IPS DF 6.9 (cell line): ENCODE measurements at places on chromosomes 1 and 21.

GRCh38 chr21:45556645-45557615 lies 14.7 kb upstream of the SLC19A1 start:
- DNase-seq: no peak

DNA sequence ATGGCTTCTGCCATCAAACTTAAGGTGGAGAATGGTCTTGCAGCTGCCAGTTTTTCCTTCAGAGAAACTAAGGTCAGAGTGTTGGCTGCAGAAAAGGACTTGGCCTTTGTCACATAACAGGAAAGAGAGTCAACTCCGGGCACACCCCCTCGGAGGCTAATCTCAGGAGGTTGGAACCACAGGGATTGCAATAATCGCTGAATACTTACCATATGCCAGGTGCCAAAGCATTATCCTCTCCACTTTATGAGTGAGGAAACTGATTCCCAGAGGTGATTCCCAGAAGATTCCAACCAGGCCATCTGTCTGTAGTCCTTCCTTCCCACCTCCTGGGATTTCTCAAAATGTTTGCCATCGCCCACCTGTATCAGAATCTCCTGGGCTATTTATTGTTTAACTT lies 54.0 kb downstream of the LACTBL1 start:
- no peak for DNase-seq

- no peak for DNase-seq
These were observed 14.0 kb upstream of the LRRC7 start for GRCh38 chr1:69553726-69554125.

- no peak for DNase-seq
These were observed 31.4 kb downstream of the CTH start for GRCh38 chr1:70442490-70442889.

DNA sequence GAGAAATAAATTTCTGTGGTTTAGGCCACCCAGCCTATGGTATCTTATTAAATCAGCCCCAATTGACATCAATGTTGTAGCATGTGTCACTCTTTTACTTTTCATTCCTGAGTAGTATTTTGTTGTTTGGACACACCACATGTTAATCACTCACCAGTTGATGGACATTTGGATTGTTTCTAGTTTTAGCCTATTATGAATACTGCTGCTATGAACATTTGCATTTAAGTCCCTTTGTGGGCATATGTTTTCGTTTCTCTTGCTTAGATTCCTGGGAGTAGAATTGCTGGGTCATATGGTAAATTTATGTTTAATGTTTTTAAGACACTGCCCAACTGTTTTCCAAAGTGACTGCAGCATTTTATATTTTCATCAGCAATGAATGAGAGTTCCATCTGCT lies 50.2 kb upstream of the NUF2 start:
- DNase-seq: no peak

DNA sequence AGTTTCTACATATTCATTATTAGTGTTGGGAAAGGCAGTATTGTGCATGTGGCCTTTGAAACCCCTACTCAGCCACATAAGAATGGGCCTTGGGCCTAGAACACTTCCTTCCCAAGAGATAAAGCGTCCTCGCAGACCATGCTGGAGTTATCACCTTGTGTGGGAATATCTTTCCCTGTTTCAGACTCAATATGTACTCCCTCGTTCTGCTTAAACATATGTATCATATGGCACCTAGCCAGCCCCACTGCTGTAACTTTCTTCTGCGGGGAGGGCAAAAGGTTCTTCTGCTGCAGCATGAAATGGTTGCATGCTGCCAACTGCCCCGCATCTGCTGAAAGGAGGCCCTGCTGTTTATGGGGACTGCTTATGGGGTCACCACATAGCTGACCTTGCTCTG lies 92.0 kb downstream of the CRB1 start:
- no peak for DNase-seq
